ENCODE measurements at places on chromosomes 11 and 22.

DNA sequence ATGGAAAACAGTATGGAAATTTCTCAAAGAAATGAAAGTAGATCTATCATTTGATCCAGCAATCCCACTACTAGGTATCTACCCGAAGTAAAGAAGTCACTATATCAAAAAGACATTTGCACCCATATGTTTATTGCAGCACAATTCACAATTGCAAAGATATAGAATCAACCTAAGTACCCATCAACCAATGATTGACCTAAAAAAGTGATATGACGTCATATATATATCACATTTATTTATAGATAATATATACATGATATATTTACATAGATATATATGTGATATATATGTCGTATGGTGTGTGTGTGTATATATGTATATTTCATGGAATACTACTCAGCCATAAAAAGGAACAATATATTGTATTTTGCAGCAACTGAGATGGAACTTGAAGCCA, 188.3 kb upstream of the ARHGAP42 start:
- no peak for DNase-seq

GRCh38 chr22:39746600-39747262, 146.8 kb downstream of the ENTHD1 start:
- no peak for DNase-seq

DNA sequence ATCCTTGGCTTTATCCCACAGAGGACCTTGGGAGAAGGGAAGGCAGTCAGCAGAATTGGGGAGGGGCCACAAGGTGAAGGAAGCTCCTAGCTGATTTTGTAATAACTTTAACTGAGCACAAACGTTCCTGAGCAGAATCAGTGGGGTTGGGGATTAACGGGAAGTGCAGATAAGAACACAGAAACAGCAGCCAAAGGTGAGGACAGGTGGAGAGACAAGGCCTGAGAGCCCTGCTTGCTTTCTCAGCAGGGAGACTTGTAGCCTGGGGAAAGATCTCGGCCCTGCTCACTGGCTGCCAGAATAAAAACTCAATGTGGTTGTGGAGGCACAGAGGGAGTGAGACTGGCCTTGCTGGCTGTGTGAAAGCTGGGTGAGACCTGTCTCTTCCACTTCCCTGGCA, 265.2 kb upstream of the FAT3 start:
- DNase-seq, result no peak

DNA sequence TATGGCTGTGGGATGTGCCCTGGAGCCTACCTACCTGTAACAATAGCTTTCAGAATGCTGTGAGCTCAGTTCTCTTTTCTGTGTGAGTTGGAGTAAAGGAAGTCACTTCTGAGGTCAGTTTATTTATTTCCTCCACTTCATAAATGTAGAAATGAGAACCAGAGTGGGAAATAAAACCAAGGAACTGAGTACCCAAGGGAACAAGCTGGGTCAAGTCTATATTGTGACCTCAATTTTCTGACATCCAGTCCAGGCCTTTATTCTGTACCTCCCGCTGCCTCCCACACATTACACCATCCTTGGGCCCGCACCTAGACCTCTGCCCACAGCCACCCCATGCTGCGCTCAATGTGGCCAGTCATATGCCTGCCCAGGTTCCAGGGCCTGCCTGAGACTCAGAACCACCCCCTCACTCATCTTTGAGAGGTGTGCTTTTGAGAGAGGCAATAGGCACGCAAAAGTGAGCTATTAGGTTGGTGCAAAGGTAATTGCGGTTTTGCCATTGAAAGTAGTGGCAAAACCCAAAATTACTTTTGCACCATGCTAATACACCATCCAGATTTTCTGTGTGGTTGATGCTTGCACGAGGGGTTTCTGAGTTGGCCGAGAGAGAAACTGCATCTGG, 9.8 kb downstream of the MS4A6E start:
- no peak for DNase-seq

- DNase-seq, result no peak
Measured at GRCh38 chr22:20840646-20841371, 17.8 kb downstream of the PI4KA start.

- DNase-seq, result no peak
Measured at GRCh38 chr11:15177491-15177890, 62.8 kb downstream of the INSC start.

- no peak for DNase-seq
Measured at GRCh38 chr11:111540937-111541253, 375 bp downstream of the LAYN start.

GRCh38 chr11:44367452-44367851, 57.5 kb upstream of the ALX4 start:
- DNase-seq, result no peak

- no peak for DNase-seq
Measured at GRCh38 chr11:65524014-65524740, 706 bp upstream of the SCYL1 start.

GRCh38 chr22:22849640-22850610, 37.7 kb upstream of the IGLL5 start:
- no peak for DNase-seq

Data from stimulated activated CD4-positive, alpha-beta T cell treated with anti-CD3 and anti-CD28 coated beads, Interleukin-1b, Interleukin-23, amount 100 ng/mL, for 1 hour (primary cell).